ENCODE measurements at places on chromosomes 7 and 10.

GRCh38 chr7:76505168-76506080, 4.9 kb upstream of the UPK3B start:
- no peak for DNase-seq

DNA sequence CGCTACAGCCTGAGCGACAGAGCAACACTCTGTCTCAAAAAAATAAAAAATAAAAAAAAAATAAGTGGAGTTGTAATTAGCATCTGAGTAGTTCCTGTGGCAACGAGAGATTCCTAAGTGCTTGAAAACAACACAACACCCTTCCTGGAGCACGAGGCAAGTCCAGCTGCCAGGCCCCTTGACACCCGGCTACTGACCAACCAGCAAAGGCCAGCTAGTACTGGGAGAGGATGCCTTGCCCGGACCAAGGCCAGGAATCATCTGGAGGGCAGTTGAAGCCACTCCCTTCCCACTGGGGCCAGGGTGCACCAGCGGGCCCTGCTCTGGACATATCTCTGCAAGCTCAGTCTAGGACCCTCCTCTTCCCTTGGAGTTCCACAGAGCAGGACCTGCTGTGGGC, 536 bp downstream of the C10orf105 start:
- DNase-seq, result peak; percentile 87

DNA sequence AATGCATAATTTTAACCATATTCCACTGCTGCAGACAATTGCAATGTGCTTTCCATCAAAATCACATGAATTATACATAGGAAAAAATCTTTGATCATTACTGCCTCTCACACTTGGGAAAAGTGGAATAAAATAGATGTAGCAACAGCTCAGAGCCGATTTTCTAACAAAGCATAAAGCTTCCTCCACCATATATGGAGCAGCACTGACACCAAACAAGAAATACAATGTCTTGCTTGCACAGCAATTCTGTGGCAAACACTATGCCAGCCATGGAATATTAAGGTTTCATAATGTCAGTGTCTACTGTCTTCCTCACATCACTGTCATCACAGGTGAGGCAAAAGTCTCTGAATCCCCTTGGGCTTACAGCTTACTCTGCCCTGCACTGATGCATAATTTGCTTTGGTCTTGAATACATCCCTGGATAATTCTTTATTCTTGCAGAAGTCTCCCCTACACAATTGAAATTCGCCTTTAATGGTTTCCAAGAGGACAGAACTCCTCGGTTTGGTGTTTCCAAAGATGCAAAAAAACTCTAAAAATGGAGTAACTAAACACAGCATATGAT, 198.5 kb downstream of the CACNA2D1 start:
- DNase-seq, result no peak

GRCh38 chr7:23462846-23463245, 7.4 kb downstream of the IGF2BP3 start:
- DNase-seq, result no peak

DNA sequence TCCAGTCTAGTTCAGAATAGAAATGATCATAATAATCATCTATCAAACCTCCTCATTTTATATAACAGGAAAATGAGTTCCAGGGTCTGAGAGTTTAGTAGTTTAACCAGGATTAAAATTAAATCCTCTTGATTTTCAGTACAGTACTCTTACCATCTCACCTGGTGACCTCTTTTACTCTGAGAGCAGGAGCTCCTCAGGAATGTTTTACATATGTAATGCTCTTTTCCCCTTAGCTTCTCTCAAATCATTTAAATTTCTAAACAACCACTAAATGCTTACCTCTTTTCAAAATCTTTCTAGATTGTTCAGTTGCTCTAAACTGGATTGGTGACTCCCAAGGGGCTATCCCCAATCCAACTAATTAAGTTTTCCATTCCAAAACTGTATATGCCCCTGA, 10.2 kb upstream of the PPP3CB start:
- DNase-seq, result no peak

DNA sequence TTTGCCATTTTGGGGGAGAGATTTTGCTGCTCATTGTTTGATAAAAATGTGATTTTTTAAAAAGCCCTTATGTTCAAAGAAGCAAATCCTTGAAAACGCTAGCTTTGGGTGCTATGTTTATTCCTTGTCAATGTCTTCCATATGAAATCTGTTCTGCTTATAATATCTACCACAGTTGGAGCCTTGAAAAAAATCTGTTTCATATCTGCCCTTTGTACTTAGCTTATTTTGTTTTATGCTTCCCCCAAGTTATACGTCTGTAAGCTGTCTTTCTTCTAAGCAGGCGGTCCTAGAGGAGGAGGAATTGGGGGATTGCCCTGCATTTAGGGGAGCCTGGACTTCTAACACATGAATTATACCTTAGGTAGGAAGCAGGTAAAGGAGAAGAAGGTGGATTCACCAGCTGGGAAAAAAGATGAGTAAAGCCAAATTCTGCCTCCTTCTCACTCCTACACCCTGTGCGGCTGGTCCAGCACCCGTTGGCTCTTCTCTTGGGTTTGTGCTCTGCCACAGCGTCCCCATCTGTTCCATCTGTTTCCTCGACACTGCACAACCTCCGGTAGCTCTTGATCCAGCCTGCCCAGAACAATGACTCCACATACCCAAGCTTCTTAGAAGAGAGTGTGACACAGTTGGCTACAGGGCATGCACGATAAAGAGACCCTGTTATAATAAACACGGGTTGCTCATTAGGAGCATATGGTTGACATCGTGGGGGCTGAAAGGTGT, 31.9 kb upstream of the NEUROD6 start:
- DNase-seq, result no peak

DNA sequence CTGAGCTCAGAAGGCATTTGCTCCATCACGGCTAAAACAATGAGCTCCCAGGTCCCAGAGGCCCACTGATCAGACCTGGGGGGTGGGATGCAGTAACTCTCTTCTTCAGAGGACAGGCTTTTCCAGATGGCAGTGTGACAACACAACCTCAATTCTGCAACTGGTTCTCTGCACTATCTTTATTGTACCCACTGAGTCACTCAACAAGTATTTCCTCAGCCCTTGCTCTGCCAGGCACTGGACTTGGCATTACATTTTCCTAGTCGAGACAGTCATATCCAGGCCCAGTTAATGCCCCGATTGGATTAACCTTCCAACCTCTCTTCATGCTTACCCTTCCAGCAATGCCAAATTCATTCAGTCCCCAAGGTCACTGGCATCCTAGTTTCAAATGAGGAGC, 72.6 kb downstream of the JAZF1 start:
- no peak for DNase-seq

DNA sequence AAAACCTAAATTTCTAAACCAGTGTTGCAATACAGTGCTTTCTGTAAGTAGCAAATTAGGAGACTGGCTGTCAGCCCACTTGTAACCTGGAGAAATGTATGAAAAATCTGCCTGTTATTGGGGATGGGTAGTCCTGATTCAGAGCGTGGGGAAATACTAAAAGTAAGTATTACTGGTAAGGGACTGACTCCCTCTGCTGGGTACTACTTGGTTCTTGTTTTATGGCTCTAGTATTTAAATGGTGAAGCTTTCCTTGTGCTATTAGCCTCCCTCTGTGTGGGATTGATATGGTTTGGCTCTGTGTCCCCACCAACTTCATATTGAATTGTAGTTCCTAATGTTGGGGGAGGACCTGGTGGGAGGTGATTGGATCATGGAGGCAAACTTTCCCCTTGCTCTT, 886.1 kb downstream of the SORCS1 start:
- no peak for DNase-seq

- DNase-seq, result no peak
Observed at GRCh38 chr10:113267619-113268562, 285.0 kb upstream of the HABP2 start.

GRCh38 chr10:110209454-110209925, 2.1 kb downstream of the MXI1 start:
- peak; percentile 82 for DNase-seq
